ENCODE measurements at places on chromosomes 7 and 10. TPM values are rescaled to one million over a fixed set of nuclear protein-coding genes. Genes with fewer than 3 reads are reported as not detected.

Gene DYDC2
- 0.13 TPM for total RNA-seq

DNA sequence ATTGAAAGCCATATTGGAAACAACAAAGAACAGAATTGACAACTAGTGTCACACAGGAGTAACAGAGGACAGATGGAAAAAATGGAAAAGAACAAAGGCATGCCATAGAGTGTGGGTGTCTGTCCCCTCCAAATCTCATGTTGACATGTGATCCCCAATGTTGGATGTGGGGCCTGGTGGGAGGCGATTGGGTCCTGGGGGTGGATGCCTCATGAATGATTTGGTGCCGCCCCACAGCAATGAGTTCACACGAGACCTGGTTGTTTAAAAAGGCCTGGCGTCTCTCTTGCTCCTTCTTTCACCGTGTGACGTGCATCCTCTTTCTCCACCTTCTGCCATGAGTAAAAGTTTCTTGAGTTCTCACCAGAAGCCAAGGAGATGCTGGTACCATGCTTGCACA, 87.4 kb upstream of the GPR26 start:
- DNase-seq: no peak

Gene TLX1
- total RNA-seq: not detected

DNA sequence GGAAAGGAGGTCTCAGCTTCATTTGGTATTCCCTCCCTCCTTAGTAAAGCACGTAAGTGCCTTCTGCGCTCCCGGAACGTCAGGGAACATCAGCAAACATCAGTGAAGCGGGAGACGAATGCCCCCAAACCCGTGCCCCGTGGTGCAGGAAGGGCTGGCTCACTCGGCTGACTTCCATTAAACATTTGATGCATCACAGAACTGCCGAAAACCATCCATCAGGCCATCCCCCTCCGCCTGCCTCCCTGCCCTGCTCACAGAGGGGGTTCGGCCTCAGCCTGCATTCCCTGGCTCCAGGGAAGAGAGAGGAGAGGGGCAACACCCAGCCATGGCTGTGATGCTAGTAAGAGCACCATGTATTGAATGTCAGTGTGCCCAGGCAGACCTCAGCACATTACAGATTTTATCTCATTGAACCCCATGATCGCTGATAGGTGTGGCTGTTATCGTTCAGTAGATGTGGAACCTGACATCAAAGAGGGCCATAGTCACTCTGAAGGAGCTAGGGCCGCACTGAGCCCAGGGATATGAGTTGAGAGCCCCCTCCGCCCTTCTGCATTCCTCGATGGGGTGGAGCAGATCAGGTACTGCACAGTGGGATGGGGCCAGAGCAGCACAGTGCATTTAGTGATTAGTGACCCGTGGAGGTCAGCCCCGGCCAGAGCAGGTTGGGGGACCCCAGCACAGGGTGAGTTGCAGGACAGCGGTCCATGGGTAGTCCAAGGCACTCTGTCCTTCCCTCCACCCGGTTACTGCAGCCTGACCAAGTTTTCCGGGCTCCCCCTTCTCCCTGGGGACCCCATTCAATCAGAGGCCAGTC, 146.4 kb downstream of the RPS24 start:
- no peak for DNase-seq

GRCh38 chr10:95674643-95675042, 18.1 kb upstream of the ALDH18A1 start:
- DNase-seq: no peak

GRCh38 chr10:112376396-112376790, 2.5 kb downstream of the ACSL5 start:
- no peak for DNase-seq

Gene PUS7
- 52.3 TPM for total RNA-seq

DNA sequence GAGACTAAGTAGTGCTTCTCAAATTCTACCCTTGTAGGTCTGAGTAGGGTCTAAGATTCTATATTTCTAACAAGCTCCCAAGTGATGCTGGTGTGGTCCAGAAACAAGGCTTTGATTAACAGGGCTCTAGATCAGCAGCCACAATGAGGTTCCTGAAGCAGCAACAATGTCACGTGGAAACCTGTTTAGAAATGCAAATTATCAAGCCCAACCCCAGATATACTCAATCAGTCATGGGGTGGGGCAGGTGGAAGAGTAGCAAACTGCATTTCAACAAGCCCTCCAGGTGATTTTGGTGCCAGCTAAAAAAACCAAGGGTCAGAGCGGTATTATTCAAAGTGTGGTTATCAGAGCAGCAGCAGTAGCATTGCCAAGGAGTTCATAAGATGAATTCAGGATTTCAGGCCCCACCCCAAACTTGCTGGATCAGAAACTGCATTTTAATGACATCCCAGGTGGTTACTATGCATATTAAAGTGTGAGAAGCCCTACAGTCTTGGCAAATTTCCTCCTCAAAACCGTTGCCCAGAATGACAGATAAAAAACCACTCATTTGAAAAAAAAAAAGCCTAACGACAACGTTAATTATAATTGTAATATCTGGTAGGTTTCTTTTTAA, 199.2 kb downstream of the AHR start:
- no peak for DNase-seq

GRCh38 chr7:106057962-106058927, 53.9 kb downstream of the SYPL1 start:
- no peak for DNase-seq

DNA sequence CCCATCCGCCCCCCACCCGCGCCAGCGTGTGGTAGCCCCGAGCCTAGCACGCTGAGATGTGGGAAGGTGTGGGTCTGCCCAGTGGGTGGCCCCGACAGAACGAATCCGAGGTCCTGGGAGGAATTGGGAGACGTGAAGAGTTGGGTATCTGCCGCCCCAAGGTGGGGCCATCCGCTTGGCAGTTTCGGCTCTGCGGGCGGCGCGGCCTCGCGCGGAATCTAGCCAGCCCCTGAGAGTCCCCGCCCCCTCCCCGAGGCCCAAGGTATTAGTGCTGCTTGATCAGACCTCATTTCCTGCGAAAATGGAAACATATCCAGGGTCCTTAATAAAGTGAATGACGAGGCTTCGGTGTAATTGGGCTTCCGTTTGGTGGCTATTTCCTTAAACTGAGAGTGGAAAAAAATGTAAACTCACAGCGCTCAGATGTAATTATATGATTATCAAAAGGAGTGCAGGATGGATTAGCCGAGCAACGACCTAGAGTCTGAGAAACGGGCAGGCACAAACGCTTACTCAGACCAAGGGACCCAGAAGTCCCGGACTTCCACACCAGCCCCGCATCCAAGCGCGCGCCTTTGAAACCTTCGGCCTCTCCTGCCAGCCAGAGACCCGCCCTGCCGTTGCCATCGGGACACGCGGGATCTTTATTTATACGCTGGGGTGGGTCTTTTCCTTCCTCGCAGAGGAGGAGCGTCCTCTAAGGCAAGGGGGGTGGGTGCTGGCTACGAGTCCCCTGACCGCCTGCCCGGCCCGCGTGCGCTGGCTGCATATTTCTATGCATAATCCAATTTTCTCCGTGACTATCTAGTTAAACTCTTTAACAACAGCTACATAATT, 12.8 kb downstream of the LBX1 start:
- no peak for DNase-seq

Gene PCLO
- 5.7 TPM for total RNA-seq

Gene TCAF1
- total RNA-seq: 72.2 TPM
